ENCODE measurements at places on chromosomes 12 and 14.
A peak's percentile ranks its signal among the peaks of the same experiment; 100 is the strongest.

GRCh38 chr14:70755655-70756054 is 53.7 kb downstream of the MAP3K9 start:
- DNase-seq = no peak

DNA sequence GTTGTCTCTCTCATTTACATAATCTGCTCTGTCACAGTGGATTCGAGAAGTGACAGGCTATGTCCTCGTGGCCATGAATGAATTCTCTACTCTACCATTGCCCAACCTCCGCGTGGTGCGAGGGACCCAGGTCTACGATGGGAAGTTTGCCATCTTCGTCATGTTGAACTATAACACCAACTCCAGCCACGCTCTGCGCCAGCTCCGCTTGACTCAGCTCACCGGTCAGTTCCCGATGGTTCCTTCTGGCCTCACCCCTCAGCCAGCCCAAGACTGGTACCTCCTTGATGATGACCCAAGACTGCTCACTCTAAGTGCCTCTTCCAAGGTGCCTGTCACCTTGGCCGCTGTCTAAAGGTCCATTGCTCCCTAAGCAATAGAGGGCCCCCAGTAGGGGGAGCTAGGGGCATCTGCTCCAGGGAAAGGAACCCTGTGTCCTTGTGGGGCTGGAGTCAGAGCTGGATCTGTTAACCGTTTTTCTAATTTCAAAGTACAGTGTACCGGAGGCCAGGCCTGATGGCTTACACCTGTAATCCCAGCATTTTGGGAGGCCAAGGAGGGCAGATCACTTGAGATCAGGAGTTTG is 5.1 kb downstream of the ERBB3 start:
- peak; percentile 59 for DNase-seq

DNA sequence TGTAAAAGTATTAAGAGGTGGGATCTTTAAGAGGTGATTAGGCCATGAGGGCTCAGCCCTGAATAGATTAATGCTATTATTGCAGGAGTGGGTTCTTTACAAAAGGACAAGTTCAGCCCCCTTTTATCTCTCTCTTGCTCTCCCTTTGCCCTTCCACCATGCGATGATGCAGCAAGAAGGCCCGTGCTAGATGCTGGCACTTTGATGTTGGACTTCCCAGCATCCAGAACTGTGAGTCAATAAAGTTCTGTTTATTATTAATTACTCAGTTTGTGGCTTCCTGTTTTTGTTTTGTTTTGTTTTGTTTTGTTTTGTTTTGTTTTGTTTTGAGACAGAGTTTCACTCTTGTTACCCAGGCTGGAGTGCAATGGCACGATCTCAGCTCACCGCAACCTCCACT is 10.1 kb downstream of the RNASE1 start:
- DNase-seq = no peak

DNA sequence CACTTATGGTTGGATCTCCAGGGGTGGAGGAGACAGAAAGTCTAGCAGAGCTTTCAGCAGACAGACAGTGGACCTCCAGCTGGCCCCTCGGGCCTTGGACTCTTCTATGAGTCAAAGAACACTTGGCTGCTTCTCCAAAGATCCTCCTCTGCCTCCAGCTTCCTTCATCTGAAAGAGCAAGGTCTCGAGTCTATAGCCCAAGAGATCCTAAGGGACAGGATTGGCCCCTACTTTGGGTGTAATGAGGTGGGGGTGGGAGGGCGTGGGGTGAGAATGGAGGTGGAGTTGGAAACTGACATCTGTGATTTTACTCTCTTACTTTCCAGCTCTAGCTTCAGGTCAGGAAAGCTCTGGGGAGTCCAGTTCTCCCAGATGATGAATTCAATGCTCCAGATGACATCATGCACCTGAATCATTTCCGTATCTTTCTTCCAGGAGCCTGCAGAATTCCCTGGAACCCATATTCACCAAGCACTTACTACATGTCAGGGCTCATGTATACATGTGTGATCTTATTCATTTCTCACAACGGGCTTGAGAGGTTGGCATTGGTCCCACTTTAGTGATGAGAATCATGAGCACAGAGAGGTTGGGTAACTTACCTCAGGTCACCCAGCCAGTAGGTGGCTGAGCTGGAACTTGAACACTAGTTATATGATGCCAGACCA is 10.2 kb upstream of the PGF start:
- DNase-seq = no peak

DNA sequence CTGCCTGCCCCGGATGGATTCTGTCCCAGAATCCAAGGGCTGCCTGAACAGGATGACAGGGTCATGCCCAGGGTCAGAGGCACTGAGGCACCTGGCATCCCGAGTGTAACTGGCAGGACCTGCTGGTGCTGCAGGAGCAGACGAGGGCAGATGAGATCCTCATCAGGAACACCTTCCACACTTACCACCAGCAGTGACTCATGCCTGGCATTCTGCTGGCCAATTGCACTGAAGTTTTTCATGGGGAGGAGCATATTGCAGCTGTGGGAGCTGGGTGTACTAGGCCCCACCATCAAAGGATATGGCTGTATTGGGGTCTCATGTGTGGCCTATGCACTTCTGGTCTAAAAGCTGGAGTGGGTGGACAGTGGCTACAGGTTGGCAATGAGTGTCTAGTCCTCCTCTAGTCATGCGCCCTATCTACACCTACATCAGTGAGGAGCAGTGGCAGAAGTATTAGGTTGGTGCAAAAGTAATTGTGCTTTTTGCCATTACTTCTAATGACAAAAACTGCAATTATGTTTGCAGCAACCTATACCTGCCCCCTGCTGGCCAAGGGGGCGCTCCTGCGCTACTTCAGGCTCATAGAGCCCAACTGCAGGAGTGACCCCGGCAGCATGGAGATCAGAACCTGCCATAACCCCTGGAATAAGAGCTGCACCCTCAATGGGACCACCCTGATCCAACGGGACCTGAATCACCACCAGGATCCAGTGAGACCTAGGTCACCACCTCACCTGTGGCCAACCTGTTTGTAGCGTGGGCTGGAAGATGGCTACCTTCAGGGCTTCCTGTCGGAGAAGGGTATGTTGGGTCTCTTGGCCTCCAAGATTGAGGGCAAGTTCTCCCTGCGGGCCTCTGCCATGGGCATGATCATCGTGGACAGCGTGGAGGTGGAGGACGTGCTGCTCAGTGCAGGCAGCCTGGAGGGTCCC is 8.0 kb upstream of the C12orf42 start:
- DNase-seq = peak; percentile 61

GRCh38 chr14:59507752-59508103 is 23.4 kb downstream of the JKAMP start:
- no peak for DNase-seq

Data from activated T-cell treated with anti-CD3 and anti-CD28 coated beads, Interleukin-2, amount 50 U/mL, for 72 hours (primary cell).